Activated CD8-positive, alpha-beta T cell treated with anti-CD3 and anti-CD28 coated beads, Interleukin-2, amount 10 ng/mL, durations not matched to agents 7 days and 5 days (primary cell): ENCODE measurements at places on chromosomes 2 and 18. TPM values are rescaled to one million over a fixed set of nuclear protein-coding genes. Genes with fewer than 3 reads are reported as not detected.

Gene CCDC68
- not detected for total RNA-seq

Gene PRKAG3
- total RNA-seq, result not detected

Gene GTF2A1L
- total RNA-seq, result not detected

Gene UBE2F
- total RNA-seq, result 70.2 TPM

Gene NETO1
- not detected for total RNA-seq

Gene LIPG
- total RNA-seq, result not detected

DNA sequence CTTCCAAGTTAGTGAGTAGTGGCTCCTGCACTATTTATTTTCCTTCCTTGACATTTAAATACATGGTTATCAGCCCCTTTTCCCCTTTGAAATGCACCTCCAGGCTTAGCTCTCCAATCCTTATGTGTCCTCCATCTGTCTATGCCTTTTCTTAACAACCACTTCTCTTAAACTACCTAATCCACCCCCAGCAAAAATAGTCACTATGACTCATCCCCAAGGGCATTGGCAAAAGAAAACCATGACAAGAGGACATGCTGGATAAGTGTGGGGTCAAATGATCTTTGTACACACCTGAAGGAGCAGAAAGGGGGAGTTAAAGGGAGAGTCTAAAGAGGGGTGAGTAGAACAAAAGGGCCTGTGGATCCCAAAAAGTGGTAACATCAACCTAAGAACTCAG lies 127.2 kb downstream of the ANKRD44 start:
- no peak for DNase-seq

GRCh38 chr18:66558773-66559172 lies 45.1 kb downstream of the CDH19 start:
- no peak for DNase-seq

DNA sequence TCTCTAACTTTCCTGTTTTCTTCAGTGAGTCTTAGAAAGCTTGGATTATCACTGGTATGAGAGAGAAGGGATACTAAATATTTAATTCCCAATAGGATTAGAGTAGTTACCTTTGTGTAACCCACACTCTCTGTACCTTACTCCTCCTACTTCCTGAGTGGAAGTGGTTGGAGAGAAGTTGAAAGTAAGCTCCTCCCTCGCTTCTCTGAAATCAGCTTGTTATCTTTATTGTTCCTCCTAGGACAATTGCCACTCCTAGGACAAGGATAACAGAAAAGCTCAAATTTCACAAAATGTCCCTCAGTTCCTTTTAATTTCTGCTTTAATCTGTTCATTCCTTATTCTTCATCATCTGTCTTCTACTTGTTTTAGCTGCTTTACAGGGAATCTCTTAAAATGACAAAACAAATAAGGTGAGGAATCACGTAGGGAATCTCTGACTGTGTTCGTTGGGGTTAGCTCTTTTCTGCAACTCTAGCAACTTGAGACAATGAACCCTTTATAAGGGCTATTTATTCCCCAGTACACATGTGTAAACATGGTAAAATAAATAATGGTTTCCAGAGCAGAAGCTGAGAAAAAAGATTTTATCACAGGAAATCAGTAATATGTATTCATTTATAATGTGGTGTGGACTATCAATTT lies 8.6 kb downstream of the ITPRID2 start:
- no peak for DNase-seq

- peak; percentile 14 for DNase-seq
Observed at GRCh38 chr2:241894056-241894641, 24.6 kb downstream of the RTP5 start.

DNA sequence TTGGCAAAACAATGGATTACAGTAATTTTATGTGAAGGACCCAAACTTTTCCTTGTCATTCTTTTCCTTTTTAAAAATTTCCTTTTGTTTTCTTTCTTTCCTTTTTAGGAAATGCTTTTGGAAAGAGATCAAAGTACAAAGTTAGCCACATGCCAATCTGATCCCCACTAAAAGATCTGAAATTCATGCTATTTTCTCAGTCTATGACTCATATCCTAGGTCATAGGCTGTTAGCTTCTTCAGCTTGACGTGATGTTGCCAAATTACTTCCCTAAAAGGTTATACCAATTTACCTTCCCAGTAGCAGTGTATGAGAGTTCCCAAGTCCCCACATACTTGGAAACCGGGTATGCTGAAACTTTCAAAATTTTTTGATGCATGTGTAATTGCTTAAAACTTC lies 355.3 kb downstream of the INSIG2 start:
- DNase-seq, result no peak

DNA sequence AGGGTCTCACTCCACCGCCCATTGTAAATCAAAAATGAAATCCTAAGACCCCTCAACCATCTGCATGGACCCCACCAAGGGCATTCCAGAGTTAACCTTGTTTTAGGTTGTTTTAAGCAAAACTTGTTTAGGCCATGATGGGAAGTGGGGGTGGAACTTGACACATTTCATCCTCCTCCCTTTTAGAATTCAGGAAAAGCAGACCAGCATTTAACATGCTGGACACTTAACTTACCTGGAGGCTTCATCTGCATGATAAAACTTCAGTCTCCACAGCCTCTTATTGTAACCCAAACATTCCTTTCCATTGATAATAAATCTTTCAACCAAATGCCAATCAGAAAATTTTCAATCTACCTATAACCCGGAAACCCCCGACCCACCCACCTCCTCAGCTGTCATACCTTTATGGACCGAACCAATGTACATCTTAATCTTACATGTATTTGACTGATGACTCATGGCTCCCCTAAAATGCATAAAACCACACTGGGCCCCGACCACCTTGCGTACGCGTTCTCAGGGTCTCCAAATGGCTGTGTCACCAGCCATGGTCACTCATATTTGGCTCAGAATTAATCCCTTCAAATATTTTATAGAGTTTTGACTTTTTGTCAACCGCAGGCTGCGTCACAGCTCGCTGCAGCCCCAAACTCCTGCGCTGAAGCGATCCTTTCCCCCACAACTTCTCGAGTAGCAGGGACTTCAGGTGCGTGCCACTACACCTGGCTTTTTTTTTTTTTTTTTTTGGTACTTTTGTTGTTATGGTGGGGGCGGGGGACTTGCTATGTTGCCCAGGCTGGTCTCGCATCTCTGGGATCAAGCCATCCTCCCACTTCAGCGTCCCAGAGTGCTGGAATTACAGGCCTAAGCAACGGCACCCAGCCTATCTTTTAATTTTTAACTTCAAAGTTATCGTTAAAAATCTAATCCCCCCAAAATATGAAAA lies 917 bp downstream of the MPPE1 start:
- DNase-seq, result no peak
